ENCODE measurements at places on chromosomes 5 and 9.
A peak's percentile ranks its signal among the peaks of the same experiment; 100 is the strongest.

- peak; percentile 39 for DNase-seq
These were observed 757 bp downstream of the NRARP start for GRCh38 chr9:137301081-137301947.

DNA sequence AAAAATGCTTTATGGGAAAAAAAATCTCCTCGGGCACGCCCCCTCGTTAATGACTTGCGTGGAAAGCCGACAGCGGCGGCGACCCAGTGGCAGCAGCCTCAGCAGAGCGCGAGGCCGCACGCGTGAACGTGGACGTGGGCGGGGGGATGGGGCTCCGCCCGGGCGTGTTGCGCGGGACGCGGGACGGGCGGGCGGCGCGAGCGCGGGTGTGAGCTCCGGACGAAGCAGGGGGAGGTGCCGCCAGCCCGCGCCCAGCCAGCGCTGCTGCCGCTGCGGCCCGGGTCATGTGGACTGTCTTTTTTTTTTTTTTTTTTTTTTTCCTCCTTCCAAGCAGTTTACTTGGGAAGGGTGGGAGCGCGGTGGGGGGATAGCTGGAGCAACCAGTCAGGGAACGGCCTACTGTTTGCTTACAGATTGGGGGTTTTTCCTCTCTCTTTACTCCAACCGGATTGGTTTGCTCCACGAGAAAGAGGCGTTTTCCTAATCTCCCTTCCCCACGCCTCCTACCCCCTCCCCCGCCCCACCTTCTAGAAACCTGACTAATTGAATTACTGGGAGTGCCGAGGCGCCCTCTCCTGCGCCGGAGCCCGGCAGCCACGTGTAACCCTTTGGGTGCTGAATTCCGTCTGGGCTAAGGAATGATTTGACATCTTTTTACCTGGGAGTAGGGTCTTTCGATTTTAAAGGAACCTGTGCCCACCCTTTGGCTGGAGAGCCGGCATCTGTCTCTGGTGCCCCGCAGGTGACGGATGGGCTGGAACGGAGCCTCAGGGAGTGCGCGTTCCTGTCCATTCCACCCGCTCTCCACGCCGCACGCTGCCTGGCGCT lies 1.7 kb upstream of the EFNA5 start:
- peak; percentile 87 for DNase-seq

DNA sequence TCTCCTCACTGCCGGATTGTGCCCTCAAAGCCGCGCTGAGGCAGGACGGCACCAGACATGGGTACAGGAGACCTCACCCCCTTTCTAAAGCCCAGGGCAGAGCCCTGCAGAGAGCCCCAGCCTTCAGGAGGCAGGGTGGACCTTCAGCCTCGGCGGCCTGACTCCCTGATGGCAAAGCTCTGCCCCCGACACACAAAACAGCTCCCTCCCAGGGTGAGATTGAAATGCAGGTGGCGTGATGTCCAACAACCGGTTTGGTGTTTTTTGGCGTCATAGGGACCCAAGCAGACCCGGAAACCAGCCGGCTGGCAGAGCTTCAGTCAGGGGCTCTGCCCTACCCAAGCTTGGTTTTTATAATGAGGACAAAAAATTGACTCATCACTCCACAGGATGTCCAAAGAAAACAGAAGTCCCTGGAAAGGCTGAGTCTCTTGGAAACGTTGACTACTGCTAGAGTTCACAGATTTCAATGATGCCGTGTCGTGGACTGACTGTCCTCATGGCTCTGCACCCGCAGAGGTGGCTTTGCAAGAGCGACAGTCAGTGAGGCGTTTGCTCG lies 275.2 kb upstream of the IRX1 start:
- no peak for DNase-seq

- no peak for DNase-seq
These were observed 37.8 kb upstream of the C5orf63 start for GRCh38 chr5:127111112-127111511.
